CD4-positive, alpha-beta T cell treated with Interleukin-6 at 100 ng/mL for 8 hours (primary cell): ENCODE measurements at places on chromosomes 1 and 21.
A peak's percentile ranks its signal among the peaks of the same experiment; 100 is the strongest.

DNA sequence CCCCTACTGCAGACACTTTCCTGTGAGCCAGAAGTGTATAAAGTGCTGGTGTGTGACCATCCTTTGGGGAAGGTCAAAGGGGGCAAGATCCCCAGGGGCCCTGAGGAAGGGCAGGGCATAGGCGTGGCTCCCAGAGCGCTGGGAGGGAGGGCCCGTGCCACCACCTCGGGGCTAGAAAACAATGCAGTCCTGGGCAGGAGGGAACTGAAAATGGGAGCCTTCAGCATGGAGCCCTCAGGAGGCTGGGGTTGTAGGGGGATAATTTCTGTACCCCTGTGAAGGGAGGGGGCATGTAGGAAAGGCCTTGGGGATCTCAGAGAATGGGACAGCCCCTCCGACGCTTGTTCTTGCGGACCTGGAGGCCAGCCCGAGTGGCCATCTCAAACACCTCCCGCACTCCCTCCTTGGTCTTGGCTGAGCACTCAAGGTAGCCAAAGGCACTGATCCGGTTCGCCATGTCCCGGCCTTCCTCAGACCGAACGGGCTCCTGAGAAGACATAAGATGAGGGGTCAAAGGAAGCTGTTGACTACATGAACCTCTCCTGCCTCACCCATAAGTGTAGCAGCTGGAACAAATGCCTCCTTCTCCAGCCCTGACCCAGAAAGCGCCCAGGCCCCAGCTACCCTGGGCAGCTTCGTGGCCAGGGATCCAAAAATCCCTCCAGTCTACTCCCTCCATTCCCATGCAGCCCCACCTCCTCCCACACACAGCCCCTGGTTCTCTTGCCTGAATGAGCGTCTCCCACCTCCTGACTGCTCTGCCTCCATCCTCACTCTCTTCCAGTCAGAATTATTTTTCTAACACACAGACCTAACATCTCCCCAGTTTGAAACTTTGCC is 5.5 kb downstream of the RHOC start:
- no peak for DNase-seq

GRCh38 chr1:151968058-151968457 is 25.6 kb downstream of the S100A10 start:
- DNase-seq: peak; percentile 76

DNA sequence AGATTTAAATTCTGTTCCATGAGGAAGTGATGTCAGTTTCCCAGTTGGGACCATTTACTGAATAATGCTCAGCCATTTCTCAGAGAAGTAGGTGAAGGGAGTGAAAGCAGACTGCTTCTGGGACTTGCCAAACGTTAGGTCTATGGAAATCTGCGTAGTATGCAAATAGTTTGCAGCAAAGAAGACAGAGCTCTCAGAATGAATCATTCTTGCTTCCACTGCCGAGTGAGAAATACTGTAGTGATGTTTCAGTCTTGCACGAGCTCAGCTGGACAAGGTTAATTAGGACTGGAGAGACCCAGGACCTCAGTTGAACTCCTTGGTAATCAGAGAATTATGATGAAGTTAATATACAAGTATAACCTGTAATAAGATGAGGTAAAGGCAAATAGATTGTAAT is 317.7 kb upstream of the DAB1 start:
- no peak for DNase-seq

GRCh38 chr21:45166931-45167330 is 92.6 kb downstream of the ADARB1 start:
- no peak for DNase-seq

DNA sequence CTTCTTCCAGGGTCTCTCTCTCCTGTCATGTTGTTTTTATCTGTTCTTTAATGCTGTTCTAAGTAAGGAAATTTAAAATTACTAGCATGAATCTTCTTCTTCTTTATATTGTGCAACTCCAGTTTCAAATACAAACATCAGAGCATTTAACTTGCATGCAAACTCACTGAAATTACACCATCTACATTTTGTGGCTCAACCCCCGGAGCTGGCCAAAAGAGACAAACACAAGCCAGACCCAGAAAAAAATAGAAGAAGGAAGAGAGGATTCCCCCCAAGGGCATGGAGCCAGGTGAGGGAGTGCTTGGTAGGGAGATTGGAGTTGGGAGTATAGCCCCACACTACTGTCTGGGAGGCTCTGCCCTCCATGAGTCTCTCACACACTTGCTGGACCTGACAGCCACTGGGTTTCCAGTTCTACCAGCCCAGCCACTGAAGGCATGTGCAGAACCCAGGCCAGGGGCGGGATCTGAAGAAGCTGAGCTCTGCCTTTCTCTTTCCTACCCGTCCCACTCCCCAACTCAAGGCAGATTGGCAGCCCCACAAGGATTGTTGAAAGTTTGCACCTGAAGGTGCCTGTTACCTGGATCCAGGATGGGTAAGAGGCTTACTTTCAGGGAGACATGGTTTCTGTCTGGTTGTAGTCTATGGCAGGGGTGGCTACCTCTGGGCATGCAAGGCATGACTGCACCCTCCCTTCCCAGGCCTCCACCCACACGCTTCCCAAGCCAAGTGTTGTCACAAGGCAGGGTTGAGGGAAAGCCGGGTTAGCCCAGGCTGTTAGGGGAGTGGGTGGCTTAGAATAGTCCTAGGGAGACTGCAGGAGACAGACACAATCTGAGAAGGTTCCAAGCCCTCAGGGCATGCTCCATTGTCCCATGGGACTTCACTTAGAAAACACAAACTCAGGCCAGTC is 297.2 kb downstream of the TGFB2 start:
- no peak for DNase-seq

GRCh38 chr1:209746451-209747165 is 9.2 kb upstream of the TRAF3IP3 start:
- DNase-seq: no peak

- no peak for DNase-seq
These were observed 312.3 kb downstream of the RRAGC start for GRCh38 chr1:38547321-38547720.

GRCh38 chr1:214933375-214933774 is 149.2 kb upstream of the KCNK2 start:
- no peak for DNase-seq

DNA sequence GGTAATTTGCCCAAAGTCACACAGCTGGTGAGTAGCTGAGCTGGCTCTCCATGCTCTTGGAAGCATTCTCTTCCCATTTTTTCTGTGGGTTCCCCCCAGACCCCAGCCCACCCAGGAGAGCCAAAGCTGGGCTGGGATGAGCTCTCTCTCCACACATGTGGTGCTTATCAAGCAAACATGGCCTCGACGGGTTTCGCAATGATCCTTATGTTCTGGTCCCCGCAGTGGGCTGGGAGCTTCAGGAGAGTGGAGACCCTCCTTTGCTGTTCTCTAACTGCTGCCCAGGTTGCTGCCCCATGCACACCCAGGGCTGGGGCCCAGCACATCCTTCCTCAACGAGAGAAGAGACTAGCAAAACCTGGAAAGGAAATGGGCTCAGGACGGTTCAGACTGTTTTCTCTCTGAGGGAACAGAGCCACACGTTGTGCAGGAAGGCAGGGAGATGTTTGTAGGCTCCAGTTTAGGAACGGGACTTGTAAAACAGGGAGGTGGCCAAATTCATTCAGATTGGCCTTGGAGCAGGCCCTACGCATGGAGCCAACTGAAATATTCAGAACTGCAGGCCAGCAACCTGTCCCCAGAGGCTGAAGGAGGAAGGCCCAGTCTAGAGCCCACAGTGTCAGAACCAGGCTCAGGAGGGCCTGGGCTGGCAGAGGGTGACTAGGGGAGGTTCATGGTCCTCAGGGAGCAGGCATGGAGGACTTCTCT is 27.2 kb upstream of the CSF1 start:
- DNase-seq: no peak
